ENCODE measurements at places on chromosomes 1 and 21.

DNA sequence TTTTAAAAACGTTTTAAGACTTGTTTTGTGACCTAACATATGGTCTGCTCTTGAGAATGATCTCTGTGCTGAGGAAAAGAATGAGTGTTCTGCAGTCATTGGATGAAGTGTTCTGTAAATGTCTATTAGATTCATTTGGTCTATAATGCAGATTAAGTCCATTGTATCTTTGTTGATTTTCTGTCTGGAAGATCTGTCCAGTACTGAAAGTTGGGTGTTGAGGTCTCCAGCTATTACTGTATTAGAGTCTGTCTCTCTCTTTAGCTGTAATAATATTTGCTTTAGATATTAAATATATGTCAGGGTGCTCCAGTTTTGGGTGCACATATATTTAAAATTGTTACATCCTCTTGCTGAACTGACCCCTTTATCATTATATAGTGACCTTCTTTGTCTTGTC is 43.2 kb downstream of the CELF3 start:
- no peak for DNase-seq

DNA sequence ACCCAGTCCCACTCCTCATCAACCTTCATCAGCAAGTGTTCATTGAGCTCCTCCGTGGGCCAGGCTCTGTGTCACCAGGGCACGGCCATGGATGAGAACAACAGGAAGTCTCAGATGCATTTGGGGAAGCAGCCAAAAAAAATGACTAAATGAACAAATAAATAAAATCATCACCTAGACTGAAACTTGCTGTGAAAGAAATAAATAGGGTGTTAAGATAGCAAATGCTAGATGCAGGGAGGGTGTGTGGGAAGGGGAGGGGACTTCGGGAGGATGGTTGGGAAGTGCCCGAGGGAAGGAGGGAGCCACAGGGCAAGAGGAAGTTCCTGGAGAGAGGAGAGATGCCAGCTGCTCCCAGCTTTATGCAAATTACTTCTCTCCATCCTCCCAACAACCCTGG is 696.7 kb downstream of the PTPRU start:
- no peak for DNase-seq

GRCh38 chr1:108327534-108328466 is 83.9 kb upstream of the NBPF4 start:
- no peak for DNase-seq

GRCh38 chr21:17732306-17732705 is 86.8 kb downstream of the C21orf91 start:
- DNase-seq: peak; percentile 5

DNA sequence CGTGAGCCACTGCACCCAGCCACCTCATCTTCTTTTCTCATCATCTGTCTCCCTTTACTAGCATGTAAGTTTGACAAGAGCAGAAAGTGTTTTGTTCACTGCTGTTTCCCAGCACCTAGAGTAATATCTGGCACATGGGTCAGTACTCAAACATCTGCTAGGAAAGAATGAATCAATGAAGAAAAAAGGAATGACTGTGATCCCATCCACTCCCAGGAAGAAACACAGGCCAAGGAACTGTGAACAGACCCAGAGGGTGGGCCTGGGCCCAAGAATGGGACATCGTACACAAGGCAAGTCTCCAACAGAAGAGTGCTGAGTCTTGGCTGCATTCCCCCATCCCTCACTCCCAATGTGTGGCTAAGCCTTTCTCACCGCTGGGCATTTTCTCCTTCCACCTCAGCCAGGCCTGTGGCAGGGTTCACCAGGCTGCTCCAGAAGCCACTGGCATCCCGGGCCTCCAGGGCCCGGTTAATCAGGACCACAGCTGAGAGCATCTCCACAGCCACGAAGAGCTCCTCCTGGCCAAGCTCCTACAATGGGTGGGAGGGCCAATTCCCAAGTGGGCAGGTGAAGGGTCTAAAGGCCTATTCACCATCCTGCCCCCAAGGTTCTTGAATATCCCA is 18.4 kb downstream of the IQGAP3 start:
- no peak for DNase-seq

- no peak for DNase-seq
These were observed 7.6 kb downstream of the MAN1C1 start for GRCh38 chr1:25624156-25624555.

GRCh38 chr1:93005252-93005598 is 44.0 kb upstream of the DIPK1A start:
- no peak for DNase-seq

- DNase-seq: no peak
These were observed 16.0 kb downstream of the LMNA start for GRCh38 chr1:156130578-156130942.

DNA sequence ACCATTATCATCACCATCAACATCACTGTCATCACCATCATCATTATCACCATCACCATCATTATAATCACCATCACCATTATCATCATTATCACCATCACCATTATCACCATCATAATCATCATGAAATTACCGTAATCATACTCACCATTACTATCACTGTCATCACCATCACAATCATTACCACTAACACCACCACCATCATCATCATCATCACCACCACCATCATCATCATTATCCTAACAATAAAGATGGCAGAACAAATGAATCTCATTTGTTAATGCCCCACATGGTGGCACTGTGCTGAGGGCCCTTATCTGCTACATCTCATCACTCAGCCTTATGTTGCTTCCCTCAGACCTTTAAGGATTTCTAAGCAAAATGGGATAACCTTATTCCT is 9.4 kb upstream of the PLA2G2E start:
- no peak for DNase-seq

DNA sequence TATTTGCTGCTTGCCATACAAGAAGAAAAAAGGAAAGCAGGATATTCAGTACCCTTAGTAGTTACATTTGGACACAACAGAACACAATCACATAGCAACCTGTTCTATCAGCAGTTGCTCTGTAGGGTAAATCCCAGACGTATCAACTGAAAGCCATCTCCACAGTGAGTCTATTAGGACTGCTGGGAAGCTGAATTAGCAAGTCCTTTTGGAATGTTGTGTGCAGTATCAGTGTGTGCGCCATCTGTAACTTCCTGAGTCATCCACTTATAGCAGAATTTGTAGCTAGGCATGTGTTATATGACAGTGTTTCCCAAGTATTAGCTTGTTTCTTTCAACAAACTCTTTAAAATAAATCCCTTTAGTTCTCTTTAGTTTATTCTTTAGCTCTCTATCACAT is 21.3 kb downstream of the CCDC30 start:
- DNase-seq: peak; percentile 95

DNA sequence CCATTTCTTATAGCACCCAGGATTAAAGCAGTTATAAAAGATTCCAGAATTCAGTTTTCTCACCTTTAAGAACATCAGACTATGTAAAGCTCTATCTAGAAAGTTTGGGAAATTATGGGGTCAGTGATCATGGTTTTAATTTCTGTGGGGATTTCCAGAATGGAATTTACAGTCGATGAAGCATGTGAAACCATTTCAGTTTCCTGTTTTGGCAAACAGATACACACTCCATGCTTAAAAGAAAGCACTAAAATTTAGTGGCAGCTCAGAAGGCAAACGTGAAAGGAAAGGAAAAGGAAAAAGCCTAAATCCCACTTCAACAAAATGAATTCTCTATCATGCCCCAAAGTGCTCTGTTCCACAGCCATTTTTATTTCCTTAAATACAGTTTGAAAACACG is 60.4 kb downstream of the FYB2 start:
- no peak for DNase-seq

- no peak for DNase-seq
These were observed 2.4 kb downstream of the FBXO42 start for GRCh38 chr1:16349847-16350406.

DNA sequence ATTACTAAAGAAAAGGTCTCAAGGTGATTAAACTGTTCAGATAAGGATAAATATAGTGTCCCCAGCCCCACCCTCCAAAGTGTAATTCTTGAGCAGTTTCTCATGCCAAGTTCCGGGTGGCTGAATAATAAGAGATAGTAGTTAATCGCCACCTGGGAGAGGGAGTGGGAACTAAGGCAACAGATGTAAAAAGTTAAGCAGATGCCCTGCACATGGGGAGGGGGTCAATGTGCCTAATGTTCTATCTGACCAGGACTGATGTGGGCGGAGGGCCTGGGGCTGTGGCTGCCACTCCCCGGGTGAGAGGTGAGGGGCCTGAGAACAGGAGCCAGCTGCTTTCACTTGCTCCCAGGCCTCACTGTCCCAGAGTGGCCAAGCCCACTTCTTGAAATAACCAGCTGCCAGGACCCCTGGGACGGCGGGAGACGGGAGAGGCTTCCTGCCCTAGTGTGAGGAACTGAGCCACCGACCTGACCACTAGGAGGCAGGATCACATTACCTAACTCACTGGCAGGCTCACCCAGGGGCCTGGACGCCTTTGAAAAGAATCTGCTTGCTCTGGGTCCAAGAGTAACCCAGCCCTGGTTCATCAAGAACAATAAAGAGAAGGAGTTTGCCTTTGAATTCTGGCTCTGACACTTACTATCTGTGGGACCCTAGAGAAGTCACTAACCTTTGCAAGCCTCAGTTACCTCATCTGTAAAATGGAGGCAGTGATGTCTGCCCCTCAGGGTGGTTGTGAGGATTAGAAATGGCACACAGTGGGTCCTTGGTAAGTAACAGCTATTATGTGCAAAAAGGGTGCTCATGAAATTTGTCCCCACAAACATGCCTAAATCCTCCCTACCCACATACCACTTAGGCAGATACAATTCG is 179.2 kb downstream of the ATG4C start:
- peak; percentile 14 for DNase-seq

GRCh38 chr21:26852423-26852822 is 7.2 kb upstream of the ADAMTS1 start:
- DNase-seq: no peak

GRCh38 chr1:202210385-202210784 is 16.8 kb downstream of the LGR6 start:
- DNase-seq: peak; percentile 8

DNA sequence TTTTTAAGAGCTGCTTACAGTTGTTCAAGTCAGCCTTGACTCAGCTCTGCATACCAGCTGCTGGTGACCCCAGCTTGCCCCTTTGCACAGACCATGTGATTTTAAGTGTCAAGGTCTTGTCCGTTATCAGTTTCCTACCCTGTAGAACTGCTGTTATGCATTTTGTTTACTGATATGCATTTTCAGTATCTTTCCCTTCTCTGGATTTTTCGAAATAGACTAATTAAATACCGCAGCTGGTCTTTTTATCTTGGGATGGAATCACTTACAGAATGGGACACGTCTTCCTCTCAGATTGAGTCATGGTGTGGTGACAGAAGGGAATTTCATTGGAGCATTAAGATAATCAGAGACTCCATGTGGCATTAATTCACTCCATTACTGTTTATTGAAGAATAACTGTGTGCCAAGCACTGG is 145.6 kb downstream of the FMN2 start:
- DNase-seq: peak; percentile 65

GRCh38 chr1:22936681-22937080 is 36.0 kb downstream of the LACTBL1 start:
- no peak for DNase-seq

- DNase-seq: peak; percentile 65
These were observed 93.9 kb upstream of the CD34 start for GRCh38 chr1:208004851-208005250.

- DNase-seq: no peak
These were observed 1166.6 kb upstream of the ADGRL2 start for GRCh38 chr1:80633947-80634706.

GRCh38 chr1:54095546-54096226 is 42.3 kb downstream of the TCEANC2 start:
- DNase-seq: no peak

- no peak for DNase-seq
These were observed 8.2 kb downstream of the CRYBG2 start for GRCh38 chr1:26345718-26346117.

- DNase-seq: no peak
These were observed 39.6 kb downstream of the VCAM1 start for GRCh38 chr1:100759188-100759587.

GRCh38 chr1:90605070-90605469 is 112.0 kb downstream of the BARHL2 start:
- no peak for DNase-seq

DNA sequence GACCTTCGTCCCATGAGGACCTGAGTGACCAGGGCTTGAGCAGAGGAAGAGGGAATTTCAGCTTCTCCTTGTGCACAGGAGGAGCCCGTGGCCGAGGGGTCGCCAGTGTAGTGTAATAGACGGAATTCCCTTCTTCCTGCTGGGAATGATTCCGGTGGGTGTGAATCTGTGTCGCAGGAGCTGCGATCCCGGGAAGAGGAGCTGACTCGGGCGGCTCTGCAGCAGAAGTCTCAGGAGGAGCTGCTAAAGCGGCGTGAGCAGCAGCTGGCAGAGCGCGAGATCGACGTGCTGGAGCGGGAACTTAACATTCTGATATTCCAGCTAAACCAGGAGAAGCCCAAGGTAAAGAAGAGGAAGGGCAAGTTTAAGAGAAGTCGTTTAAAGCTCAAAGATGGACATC is 34.4 kb downstream of the MAP3K21 start:
- DNase-seq: peak; percentile 1

DNA sequence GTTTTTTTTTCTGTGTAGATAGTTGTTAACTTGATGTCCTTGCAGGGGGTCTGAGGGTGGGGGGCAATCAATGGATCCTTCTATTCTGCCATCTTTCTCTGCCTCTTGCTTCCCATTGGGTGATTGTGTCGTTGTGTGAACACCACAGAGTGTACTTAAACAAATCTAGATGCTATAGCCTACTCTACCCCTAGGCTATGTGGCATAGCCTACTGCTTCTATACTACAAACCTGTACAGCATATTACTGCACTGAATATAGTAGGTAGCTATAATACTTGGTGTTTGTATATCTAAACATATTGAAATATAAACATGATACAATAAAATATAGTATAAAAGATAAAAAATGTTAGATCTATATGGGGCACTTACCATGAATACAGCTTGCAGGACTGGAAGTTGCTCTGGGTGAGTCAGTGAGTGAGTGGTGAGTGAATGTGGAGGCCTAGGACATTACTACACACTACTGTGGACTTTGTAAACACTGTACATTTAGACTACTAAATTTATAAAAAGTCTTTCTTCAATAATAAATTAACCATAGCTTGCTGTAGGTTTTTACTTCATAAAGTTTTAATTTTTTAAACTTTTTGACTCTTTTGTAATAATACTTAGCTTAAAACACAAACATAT is 105.4 kb downstream of the CENPF start:
- peak; percentile 73 for DNase-seq

- DNase-seq: no peak
These were observed 17.1 kb downstream of the ATP6V1G3 start for GRCh38 chr1:198523182-198523950.

- peak; percentile 78 for DNase-seq
These were observed 29.0 kb downstream of the DHCR24 start for GRCh38 chr1:54857746-54858561.

- peak; percentile 52 for DNase-seq
These were observed 16.0 kb downstream of the ELOA start for GRCh38 chr1:23759277-23759676.

GRCh38 chr1:160105155-160105554 is 6.7 kb upstream of the IGSF8 start:
- no peak for DNase-seq

DNA sequence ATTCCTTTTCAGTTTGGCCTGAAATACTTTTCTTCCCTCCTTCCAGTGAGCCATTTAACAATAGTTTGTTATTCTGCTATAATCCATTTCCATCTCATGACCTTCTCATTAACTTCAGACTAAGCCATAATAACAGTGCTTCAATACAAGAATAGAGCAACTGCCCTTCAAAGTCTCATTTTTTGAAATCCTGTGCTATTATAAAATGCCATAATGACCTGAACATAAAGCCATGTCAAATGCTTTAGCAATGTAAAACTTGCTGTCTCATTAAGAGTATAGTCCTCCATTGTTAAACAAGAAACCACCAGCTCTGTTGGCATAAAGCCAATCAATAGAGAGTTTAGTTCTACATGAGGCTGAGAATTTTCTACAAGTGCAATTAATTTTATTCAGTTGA is 9.6 kb upstream of the PIGK start:
- no peak for DNase-seq

- no peak for DNase-seq
These were observed 46.5 kb downstream of the LAMC1 start for GRCh38 chr1:183069562-183070216.

Measured in IMR-90 (cell line).